ELR (cell line): ENCODE measurements at places on chromosomes 12 and 14.

DNA sequence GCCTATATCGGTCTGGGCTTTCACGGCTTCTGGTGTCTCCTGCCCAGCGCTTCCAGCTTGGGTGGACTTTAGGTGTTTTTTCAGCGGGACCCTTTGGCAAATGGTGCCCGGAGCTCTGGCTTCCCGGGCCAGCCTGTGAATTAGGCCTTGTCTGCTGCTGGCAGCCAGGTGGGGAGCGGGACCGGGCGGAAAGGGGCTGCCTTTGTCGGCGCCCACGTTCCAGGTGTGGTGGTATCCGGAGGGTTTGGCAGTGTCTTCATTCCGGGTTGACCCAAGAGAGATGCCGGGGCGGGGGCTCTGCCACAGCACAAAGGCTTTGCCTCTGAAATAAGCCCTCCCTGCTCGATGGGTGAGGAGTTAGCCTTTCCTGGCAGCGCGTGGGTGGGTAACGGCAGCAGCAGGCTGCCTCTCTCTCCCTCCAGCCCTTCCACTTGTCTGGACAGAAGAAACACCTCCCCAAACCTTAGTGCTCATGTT is 9.5 kb downstream of the RFLNA start:
- no peak for DNase-seq

- peak; percentile 77 for DNase-seq
Observed at GRCh38 chr12:114625294-114625851, 58.6 kb downstream of the TBX3 start.

DNA sequence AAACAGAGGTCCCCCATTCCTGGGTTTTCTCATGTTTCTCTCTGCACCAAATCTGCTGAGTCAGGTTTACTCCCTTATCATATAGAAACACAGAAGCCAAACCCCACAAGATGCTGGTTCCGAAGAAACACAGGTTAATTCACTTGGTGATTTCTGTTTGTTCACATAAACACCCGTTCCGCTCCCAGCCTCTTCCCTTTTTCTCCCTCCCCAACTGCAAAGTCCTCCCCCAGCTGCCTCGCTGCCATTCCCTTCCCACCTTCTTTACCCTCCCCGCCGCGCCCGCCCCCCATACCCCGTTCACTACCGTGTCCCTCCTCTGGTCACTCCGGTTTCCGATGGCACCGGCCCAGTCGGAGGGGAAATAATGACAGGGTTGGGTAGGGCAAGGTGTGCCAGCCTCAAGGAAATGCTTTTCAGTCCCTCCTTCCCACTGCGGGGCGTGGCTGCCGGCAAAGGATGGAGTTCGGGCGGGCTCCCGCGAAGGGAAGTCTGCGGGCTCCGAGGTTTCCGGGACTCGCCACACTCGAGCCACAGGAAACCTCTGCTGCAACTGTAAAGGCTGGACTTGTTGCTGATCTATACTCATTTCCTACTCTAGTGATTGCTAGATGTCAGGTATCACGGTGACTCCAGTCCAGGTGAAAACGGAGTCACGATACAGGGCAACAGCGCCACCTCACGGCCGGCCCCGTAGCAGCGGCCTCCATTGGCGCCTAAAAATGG is at the start of gene STYK1:
Gene STYK1 (minus strand): TSS at position 394 of the 726 bp plus-strand sequence. CDS start 39,434 bp downstream, outside the sequence.
- DNase-seq: peak; percentile 77

- no peak for DNase-seq
Observed at GRCh38 chr12:128476266-128476665, 209.3 kb downstream of the TMEM132C start.

DNA sequence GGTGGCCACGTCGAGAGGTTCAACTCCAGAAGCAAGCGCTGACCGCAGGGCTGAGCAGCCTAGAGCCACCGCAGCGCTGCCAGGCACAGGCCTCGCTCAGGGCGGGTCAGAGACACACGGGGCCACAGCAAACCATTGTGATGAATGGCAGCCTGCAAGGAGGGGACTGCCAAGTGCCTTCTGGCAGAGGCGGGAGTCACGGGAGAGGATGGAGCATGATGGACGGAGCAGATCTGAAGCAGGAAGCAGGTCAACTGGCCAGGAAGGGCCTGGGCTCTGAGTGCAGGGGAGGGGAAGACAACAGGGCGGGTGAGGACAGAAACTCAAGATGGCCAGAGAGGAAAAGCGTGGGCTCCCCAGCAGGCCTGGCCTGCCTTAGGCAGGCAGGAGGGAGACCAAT is 49.8 kb downstream of the CDC42BPB start:
- no peak for DNase-seq

- DNase-seq: no peak
Observed at GRCh38 chr14:95307402-95308041, 12.2 kb downstream of the CLMN start.

DNA sequence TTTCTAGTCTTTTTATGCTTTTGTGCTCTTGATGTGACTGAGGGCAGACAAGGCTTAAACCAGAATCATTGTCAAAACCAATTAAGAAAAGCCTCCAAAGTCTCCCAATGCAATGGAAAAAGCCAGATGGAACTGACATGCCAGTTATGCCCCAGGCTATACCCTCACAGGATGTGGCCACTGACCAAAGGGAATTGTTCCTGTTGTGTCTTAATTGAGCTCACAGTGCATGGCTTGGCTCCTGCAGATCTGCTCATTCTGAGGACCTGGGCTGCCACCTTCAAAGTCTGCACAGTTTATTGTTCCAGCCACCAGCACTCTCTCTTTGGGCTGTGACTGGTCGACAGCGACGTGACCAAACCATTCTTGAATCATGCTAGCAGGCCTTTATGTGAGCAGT is 17.1 kb upstream of the BICD1 start:
- DNase-seq: peak; percentile 66

DNA sequence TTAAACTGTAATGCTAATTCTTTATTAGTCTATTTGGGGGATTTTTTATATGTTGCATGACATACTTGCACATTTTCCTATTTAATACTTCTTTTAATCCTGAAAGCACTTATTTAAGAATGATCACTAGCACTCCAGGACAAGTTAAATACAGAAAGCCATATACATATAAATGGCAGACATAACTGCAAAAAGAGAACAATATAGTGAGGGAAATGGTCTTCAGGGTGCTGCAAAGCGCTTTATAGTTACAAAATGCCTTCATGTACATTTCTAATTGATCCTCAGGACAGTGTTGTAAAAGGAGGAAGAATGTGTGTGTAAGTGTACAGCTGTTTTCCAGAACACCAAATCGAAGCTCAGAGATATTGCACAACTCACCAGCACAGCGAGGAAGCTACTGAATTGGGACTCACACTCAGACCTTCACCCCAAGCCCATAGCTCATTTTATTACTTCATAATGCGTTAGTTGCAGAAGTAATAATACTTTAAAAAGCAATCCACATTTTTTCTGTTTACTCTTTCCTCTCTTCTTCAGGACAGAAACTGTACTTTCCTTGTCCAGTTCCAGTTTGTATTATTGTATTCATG is 428.2 kb downstream of the RAD51B start:
- DNase-seq: no peak

DNA sequence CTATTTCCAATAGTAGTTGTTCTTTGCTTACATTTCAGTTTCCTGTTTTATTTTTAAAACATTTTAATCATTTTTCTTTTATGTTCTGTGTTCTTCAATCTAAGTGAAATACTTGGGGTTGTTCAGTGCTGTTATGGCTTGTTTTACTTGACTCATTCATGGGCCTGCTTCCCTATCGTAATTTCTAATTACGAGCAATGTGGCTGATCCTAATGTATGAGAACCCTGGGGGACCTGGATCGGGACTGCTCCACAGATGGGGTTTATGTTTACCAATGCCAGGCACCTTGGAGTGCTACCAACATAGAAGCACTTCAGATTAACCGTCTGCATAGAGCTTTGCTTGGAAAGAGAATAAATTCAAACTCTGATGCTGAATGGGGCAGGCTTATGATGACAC is 29.8 kb downstream of the TECPR2 start:
- no peak for DNase-seq

DNA sequence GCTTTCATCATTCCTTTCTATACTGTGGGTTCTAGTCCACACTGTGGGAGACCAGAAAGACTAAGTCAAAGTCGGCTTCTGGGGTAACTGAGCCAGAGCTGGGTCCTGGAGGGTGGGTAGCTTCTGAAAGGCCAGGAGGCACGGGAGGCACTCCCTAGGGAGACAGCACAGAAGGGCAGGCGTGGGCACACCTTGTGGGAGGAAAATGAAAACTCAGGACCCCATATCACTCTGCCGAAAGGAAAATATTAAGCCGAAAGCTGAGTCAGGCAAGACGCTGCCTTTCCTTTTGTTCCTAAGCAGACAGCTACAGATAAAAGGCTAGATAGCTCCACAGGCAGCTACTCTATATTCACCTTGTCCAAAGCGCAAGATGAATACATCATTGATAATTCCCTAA is 20.7 kb downstream of the ANO2 start:
- DNase-seq: no peak

- no peak for DNase-seq
Observed at GRCh38 chr12:9736936-9737705, 4.2 kb upstream of the CLECL1 start.

DNA sequence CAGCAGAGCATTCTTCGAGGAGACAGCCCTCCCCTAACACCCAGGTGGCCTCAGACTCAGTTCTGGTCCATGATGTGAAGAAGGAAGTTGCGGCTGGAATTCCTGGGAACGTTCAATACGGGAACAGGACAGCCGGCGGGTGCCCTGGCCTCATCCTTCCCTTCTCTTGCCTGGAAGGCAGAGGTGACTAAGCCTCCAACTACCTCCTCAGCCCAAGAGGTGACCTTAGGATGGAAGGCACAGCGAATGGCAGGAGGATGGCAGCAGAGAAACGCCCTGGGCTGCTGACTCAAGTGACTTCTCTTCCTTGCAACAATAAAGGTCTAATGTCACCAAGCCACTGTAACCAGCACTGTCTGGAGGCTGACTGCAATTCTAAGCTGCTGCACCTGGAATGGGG is 36.1 kb downstream of the DHX37 start:
- DNase-seq: peak; percentile 65

DNA sequence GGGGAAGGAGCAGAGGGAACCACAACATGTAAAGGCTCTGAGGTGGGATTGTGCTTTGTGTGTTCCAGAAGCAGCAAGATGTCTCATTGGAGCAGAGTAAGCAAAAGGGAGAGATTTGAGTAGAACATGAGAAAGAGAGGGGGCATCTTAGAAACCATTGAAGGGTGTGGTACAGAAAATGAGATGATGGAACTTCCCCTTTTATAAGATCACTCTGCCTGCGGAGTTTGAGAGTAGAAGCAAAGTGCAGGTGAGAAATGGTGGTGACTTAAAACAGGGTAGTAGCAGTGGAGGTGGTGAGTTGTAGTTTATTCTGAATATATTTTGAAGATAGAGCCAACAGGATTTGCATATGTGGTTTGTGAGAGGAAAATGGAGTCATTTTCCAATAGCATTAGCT is 56.0 kb downstream of the FBXO34 start:
- DNase-seq: no peak

GRCh38 chr12:86634456-86635410 is 378.5 kb upstream of the MGAT4C start:
- DNase-seq: peak; percentile 63

- no peak for DNase-seq
Observed at GRCh38 chr12:98090731-98091130, 424.7 kb upstream of the TMPO start.

DNA sequence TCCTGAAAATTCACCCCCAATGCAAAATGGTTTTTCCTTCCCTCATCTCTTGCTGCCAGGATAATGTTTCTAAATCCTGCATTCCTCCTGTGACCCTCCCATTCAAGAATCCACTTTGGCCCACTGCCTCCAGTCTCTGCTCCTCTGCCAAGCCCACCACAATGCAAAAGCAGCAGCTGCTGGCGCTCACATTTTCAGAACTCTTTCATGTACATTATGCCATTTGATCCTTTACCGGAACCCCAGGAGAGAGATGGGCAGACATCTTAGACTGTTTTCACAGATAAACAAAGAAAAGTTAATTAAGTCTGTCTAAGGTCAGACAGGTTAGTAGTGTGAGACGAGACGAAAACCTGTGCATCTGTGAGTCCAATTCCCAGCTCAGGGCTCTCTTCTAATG is 12.9 kb downstream of the LRIG3 start:
- DNase-seq: no peak

GRCh38 chr14:69441948-69442347 is 42.6 kb upstream of the PLEKHD1 start:
- no peak for DNase-seq

DNA sequence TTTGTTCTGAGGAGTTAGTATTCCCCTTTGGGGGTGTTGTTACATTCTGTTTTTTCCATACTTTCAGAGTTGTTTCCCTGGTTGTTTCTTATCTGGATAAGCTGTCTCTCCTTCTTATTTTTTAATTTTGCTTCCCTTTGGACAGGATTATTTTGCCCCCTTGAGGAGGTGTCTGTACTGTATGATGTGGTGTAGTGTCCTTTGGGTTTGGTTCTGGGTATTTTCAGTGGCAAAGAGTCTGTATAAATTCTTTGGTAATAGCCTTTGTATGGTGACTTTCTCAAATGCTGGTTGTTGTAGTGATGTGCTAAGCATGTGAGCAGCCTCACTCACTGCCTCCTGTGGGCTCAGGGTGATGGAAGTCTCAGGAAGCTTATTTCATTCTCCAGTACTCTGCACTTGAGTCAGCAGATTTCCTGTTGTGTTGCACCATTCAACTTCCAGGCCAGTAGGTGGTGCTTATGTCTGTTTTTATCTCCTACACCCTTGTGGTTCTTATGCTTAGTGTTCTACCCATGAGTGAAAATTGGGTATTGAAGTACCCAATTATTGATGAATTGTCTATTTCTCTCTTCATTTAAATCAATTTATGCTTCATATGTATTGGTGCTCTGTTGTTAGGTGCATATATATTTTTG is 103.3 kb upstream of the PMCH start:
- DNase-seq: peak; percentile 73

DNA sequence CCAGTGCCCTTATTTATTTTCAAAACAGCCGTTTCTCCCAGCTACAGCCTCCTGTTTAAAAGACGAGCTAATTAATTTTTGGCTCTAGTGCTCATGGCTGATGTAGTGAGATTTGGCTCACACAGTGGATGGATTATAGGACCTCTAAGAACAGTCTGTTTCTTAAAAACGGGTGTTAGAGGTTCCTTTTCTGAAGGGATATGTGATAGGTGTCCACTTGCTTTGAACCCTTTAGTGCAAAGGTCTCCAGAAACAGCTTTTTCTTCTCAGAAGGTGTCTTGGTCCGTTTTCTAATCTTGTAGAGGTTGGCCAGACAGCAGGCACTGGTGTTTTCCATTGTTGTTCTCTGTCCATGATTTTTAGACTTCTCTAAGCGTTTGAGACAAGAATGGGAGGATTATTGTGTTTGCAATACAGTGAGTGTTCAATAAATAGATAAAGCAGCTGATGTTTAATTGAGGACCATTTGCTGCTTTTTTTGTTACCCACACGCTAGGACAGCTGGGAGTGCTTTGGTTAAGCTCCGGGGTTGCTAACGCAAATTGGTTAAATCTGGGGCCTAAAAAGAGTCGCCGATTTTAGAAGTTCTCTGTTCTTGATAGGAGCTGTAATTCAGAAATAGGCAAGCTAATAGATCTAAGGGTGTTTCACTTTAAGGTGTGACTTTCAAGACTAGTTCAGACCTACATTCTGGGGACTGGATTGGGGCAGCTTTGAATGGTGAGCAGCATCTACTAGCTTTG is 1.0 kb downstream of the BORCS5 start:
- peak; percentile 25 for DNase-seq

- DNase-seq: no peak
Observed at GRCh38 chr14:94054936-94055335, 26.1 kb downstream of the DDX24 start.
